ENCODE measurements at places on chromosomes 11 and 22.

- no peak for DNase-seq
Measured at GRCh38 chr22:42700901-42701300, 19.8 kb downstream of the A4GALT start.

- DNase-seq: no peak
Measured at GRCh38 chr11:73889536-73889935, 12.7 kb downstream of the PAAF1 start.

DNA sequence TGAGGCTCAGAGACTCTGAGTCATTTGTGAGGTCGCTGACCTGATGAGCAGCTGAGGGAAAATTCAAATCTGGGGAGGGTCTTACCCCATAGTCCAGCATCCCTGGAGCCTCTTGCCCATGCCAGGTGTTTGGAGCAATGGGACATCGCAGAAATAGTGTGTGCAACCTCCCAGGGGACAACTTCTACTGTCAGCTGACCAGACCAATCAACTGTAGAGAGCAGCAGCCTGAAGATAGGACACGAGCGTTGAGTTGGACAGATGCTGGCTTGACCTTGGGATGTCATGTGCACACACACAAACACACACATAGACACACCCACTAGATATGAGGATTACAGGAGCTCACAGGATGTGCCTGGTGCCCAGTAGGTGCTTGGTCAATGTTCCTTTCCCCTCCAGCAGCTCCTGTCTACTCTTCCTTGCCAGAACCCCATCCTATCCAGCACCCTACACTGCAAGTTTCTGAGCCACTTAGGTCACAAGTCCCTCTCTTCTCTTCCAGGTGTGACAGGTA lies 59.1 kb upstream of the MPEG1 start:
- no peak for DNase-seq

GRCh38 chr11:130043575-130043974 lies 26.1 kb upstream of the APLP2 start:
- no peak for DNase-seq

All from mammary epithelial cell (primary cell).